ENCODE measurements at places on chromosomes 4 and X.

DNA sequence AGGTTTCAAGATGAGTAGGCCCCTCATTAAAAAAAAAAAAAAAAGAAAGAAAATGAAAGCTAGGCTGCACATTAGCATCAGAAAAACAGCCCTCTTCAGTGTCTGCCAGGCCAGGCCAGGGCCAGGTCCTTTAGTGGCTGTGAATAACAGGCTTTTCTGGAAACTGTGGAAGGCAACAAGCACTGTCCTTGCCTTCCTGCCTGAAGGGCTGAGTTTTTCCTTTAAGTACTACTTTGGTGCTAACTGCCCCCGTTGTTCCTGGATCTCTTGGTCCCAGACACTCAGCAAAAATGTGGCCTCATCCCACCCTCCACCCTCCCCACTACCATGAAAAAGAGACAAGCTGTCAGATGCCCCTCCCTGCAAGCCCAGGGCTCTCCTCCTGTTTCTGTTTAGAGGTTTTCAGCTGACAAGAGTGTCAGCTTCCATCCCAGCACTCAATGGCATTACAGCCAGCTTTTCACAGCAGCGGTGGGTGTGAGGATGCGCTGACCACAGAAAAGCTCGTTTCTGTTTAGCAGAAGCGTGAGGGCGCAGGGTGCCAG lies 174.2 kb downstream of the NHS start:
- no peak for DNase-seq

GRCh38 chr4:124414276-124415040 lies 298.1 kb downstream of the ANKRD50 start:
- no peak for DNase-seq

GRCh38 chrX:25023908-25024307 lies 8.1 kb upstream of the ARX start:
- DNase-seq: no peak

- DNase-seq: no peak
These were observed 218.6 kb downstream of the GRID2 start for GRCh38 chr4:92522356-92522755.

GRCh38 chr4:76563454-76564122 lies 128.6 kb downstream of the SHROOM3 start:
- DNase-seq: no peak

DNA sequence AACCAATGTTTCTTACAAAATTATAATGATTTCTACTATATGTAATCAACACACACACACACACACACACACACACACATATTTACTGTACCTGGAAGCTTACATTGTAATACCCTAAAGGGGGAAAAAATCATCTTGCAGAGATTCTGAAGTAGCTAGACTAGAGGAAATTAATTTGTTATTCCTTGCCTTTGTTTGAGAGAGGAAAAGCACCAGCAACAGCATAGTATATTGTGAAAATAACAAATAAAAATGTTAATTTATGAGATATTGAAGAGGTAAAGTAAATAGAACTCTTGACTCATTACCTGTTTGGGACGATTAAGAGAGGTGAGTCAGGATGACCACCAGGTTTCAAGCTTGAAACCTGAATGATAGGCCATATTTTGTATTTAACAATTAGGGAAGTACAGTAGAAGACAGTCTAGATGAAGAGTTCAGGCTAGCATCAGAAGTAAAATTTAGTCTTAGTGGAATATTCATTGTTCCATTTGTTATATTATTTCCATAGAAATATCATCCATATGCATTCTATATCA lies 873.4 kb upstream of the PCDH10 start:
- DNase-seq: no peak

DNA sequence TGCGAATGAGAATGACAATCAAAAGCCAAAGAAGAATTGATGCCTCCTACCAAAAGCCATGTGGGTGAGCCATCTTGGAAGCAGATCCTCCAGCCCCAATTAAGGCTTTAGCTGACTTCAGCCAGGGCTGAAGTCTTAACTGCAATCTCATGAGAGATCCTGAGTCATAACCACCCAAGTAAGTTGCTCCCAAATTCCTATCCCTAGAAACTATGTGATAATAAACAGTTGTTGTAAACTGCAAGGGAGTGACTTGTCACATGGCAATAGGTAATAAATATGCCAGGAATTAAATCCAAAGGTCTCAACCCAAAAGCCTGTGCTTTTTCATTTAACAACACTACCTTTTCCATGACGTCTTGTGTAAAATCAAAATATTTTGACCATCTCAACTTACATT lies 154.2 kb upstream of the TBL1X start:
- no peak for DNase-seq

- no peak for DNase-seq
These were observed 10.8 kb downstream of the CXCR3 start for GRCh38 chrX:71607488-71607887.

GRCh38 chrX:78769946-78770345 lies 22.4 kb downstream of the LPAR4 start:
- DNase-seq: no peak

Data from H9 (cell line).